ENCODE measurements at places on chromosomes 11 and 22.

GRCh38 chr11:40722179-40722795 lies 737.2 kb downstream of the LRRC4C start:
- no peak for DNase-seq

- no peak for DNase-seq
Observed at GRCh38 chr11:70522593-70523311, 124.4 kb downstream of the CTTN start.

GRCh38 chr22:50640857-50641647 lies 13.1 kb upstream of the ARSA start:
- DNase-seq: no peak

DNA sequence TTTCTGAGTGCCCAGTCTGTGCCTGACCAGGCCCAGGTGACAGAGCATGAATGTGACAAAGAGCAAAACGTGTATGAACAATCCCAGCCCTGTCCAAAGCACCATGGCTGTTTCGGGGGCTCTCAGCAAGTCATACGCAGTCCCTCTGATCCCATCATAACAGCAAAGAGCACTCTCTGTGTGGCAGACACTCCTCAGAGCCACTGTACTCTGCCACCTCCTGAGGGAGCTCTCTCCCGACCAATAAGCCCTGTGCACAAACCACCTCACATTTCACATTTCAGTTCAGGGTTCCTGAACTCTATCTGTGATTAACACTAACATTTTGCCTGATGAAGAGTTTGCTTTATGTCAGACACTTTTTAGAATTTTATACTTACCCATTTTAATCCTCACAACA lies 6.6 kb downstream of the DGCR2 start:
- no peak for DNase-seq

- DNase-seq: no peak
Observed at GRCh38 chr11:2220173-2220771, 48.7 kb upstream of the TH start.

DNA sequence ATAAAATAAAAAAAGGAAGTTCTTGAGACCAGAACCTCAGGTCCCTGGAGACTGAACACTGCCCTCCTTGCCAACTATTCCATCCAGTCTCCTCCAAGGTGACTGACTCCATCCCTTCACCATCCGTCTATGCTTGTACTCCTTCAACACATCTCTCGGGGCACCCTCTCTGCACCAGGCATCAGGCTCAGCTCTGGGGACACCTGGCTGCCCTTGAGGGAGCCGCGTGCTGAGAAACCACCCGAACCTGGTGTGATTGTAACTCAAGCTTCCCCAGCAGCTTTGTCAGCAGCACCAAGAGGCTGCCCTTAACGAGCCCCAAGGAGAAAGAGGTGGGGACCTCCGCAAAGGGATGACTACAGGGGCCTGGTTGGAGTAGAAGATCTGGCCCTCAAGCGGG lies 1.7 kb downstream of the PTPN5 start:
- DNase-seq: no peak

DNA sequence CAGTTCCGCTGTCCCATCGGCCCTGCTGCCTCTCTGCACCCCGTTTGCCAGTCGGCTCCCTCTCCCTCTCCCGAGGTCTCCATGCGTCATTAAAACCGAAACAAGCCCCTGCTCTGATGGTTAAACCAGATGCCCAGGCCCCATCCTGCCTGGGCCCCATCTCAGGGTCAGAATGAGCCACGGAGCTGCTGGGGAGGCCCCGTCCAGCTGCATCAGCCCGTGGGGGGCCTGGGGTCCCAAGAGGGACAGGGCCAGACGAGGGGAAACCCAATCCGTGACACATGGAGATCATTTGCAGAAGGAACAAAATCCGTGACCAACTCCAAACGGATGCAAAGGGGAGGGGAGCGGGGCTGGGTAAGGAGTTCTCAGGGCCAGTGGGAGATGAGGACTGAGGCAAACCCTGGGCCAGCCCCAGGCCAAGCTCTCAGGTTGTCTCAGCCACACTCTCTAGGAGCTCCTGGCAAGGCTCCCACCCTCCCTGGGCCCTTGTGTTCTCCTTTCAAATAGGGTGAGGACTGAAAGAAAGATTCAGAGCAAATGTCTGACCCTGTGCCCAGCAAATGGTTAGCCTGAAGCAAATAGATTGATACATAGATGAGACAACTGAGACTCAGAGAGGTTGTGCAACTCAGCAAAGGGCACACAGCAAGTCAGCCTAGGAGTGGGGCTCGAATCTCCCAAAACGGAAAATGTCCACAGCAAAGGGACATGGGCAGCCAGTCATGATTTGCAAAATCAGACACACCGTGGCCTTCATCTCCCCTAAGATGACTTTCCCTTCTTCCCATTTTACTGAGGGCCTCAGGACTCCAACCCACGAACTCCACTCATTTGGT lies 162.1 kb downstream of the MN1 start:
- no peak for DNase-seq

DNA sequence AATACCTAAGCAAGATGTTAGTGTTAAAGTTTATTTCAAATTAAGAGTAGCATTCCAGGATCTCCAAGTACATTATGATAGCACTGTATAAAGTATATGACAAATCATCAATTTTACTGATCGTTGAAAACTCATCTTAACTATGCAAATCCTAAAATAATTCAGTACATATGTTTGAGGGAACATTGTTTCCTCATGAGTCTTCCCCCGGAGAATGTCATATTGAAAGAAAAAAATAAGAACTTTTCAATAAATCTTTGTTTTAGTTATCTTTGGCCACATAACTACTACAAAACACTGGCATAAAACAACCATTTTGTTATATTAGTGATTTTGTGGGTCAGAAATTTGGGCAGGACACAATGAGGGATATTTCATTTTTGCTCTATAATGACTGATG lies 135.4 kb downstream of the METTL15 start:
- DNase-seq: no peak

DNA sequence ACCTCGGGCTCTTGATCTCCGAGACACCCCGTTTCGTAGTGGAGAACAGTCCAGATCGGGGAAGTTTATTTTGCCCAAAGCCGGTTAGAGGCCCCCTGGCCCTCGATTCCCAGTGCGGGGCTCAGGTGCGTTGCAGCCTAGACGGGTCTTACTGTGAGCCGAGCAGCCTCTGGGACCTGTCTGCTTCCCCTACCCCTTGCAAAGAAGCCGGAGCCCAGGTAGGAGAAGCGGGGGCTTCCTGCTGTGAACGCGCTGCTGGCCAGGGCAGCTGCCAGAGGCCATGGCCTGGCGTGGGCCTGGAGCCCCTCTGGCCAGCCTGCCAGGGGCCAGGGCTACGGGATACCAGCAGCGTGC lies 621 bp downstream of the TSPO start:
- DNase-seq: no peak

GRCh38 chr11:96199563-96200025 lies 143.4 kb downstream of the MAML2 start:
- DNase-seq: peak; percentile 51

GRCh38 chr22:47304854-47305253 lies 542.4 kb downstream of the TBC1D22A start:
- DNase-seq: no peak

- no peak for DNase-seq
Observed at GRCh38 chr11:119691020-119691666, 37.9 kb downstream of the NECTIN1 start.

DNA sequence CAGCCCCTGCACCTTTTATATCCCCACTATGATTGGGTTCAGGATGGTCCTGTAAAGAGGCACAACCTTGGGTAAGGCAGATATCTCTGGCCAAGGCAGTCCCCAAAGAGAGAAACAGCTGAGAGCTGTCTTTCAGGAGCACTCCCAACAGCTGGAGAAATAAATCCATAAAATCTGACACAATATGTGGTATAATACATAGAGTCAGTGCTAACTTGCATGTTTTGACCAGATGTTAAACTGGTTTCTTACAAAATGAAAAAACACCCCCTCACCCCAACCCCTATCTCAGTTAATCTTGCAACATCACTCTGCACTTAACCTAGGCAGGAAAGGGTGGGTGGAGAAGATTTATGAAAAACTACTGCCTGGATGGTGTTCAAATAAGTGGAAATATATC lies 44.0 kb upstream of the C11orf87 start:
- DNase-seq: no peak

DNA sequence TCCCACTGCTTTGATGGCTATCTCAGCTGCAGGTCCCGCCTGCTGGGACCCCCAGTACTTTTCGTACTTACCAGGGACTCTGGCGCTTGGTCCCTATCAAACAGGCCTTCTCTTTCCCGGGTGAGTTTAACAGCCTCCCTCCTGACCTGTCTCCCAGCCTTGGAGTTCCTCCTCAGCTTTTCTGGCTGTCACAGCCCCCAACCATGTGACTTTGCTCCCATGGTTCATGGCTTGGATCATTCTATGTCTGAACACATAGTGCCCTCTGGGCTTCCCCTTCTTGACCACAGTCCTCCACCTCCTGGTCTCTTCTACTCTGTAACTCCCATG lies 56.9 kb downstream of the PARVA start:
- no peak for DNase-seq

- DNase-seq: no peak
Observed at GRCh38 chr11:3130269-3131071, 34.6 kb downstream of the OSBPL5 start.

GRCh38 chr11:109939166-109939810 lies 153.9 kb upstream of the ZC3H12C start:
- DNase-seq: no peak

- DNase-seq: no peak
Observed at GRCh38 chr11:122156940-122157382, 40.9 kb upstream of the BLID start.

DNA sequence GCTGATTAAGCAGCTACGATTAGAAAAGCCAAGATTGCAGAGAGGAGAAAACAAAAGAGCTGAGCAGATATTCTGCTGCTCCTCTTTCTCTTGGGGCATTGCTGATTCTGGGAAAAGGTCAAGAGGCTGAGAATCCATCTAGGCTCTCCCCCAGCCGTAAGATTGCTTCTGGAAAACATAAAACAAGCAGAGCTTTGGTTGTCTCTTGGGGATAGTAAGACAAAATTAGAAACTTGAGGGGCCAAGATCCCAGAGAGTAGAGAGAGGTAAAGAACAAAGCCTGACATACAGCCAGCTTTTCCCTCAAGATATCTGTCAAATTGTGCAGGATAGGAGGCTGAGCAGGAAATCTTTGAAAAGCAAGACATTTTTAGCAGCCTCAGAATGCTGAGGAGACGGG lies 158.2 kb downstream of the TTC28 start:
- no peak for DNase-seq

DNA sequence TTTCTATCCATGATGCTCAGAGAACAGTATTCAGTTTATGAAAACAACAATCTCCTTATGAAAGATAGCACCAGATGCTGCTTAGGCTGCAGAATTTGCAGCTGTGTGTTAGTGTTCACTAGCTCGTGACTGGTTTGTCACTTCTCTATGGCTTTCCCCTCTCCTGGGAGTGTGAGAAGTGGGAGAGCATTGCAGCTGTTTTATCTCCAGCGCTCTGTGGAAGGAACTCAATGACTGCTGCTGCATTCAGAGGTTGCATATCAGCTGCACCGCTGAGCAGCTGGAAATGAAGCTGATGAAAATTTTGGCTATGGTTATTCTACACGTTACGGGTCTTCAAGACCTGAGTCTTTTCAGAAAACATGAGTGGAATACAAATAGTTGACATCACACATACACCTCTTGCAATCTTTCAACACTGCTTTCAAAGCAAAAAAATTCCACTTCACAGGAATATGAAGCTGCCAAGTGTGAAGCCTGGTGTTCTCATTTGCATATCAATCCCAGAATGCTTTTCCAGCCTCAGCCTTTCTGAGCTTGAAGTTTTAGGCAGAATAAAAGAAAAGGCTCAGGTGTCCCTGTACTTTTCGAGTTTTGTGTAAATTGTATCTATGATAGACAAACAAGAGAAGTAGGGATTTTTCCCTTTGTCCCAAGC lies 149.3 kb upstream of the DDI1 start:
- no peak for DNase-seq

DNA sequence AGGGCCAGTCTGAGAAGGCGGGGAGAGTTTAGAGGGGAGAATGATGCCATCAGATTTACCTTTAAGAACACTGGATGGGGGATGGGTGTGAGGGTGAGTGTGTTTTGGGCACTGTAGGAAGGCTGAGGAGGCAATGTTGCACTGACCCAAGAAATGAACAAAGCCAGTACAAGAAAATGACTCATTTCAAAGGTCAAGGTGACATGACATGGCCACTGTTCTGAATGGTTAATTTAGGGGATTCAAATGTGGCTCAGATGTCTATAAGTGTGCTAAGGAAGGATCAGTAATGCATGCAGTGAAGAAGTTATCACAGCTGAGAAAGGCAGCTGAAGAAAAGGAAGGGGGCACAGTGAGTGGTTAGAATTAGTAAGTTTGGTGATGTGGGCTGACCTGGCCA lies 129.9 kb downstream of the PGR start:
- no peak for DNase-seq

DNA sequence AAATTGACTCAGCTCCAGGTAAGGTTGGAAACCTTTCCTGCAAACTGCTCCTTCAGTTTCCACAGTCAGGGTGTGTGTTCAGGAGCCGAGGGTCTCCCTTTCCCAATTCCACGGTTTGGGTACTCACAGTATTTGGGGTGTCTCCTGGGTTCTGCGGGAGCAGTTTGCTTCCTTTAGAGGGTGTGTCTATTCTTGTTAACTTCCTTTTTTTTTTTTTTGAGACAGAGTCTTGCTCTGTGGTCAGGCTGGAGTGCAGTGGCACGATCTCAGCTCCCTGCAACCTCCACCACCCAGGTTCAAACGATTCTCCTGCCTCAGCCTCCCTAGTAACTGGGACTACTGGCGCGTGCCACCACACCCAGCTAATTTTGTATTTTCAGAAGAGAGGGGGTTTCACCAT lies 251.4 kb downstream of the LUZP2 start:
- no peak for DNase-seq

GRCh38 chr22:19578180-19579004 lies 54.2 kb upstream of the CLDN5 start:
- DNase-seq: no peak

DNA sequence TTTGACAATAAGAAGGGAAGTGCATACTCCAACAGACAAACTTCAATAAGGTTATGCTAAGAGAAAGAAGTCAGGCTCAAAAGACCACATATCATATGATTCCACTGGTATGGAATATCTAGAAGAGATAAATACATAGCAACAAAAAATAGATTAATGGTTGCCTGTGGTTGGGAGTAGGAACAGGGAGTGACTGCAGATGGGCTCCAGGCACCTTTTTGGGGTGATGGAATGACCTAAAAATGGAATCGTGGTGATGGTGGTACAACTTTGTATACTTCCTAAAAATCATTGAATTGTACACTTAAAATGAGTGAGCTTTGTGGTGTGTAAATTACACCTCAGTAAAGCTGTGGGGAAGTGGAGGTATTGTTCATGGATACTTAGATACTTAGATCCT lies 29.0 kb upstream of the RAG2 start:
- no peak for DNase-seq

GRCh38 chr11:128796270-128796669 lies 70.8 kb downstream of the KCNJ1 start:
- no peak for DNase-seq

GRCh38 chr22:44312766-44313165 lies at the start of gene SHISAL1:
TSS of gene SHISAL1 (minus strand) at chr22:44312951. CDS start at chr22:44300945, 12,006 bp downstream.
- DNase-seq: no peak

DNA sequence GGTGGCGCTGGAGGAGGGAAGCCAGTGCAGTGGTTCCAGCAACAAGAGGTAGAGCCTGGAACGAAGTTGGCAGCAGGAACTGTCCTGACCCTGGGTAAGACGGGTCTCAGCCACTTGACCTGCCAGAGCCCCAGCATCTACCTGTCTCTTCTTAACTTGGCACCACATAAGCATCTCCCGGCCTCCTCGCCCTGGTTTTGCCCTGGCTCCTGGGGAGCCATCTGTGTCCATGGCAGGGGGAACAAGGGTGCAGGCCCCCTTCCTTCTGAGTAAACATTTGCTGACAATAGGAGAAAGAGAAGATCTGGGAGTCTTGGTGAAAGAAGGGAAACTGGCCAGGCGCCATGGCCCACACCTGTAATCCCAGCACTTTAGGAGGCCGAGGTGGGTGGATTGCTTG lies 12.8 kb downstream of the P2RY2 start:
- DNase-seq: no peak

Data from stimulated activated CD4-positive, alpha-beta T cell treated with anti-CD3 and anti-CD28 coated beads, Interleukin-2, amount 100 ng/mL, for 4 hours (primary cell).